ENCODE measurements at places on chromosomes 3 and 15. TPM values are rescaled to one million over a fixed set of nuclear protein-coding genes. Genes with fewer than 3 reads are reported as not detected.

Gene C3orf49
- total RNA-seq = not detected

Gene CHRNB4
- 0.74 TPM for total RNA-seq

Gene NMD3
- 49.1 TPM for total RNA-seq

Gene FOXB1
- total RNA-seq = not detected

Gene SLC22A14
- total RNA-seq = 0.49 TPM

Gene GNAT1
- not detected for total RNA-seq

Gene HESX1
- total RNA-seq = not detected

Gene CHDH
- 1.7 TPM for total RNA-seq

Gene OR5H15
- not detected for total RNA-seq

Gene LMAN1L
- total RNA-seq = not detected

Gene NAA50
- total RNA-seq = 90.1 TPM

Gene RASGRP1
- total RNA-seq = 8.8 TPM

Gene HYAL2
- 173 TPM for total RNA-seq

Gene SOX14
- total RNA-seq = not detected

Gene ARGFX
- not detected for total RNA-seq

Gene PRR20G
- total RNA-seq = not detected

Gene TNNC1
- 1.7 TPM for total RNA-seq

Gene STRIT1
- total RNA-seq = not detected

Gene SLC9C1
- not detected for total RNA-seq

Gene GALNT15
- total RNA-seq = 225 TPM

Gene TTLL13
- not detected for total RNA-seq

Gene HTR3E
- not detected for total RNA-seq

Gene GOLGA6B
- total RNA-seq = not detected

Gene EFCC1
- total RNA-seq = 3.7 TPM

Gene DCLK3
- total RNA-seq = not detected

Gene RTP3
- total RNA-seq = not detected

Gene EAF2
- total RNA-seq = 2.2 TPM

Gene LRRIQ4
- not detected for total RNA-seq

Gene C3orf80
- total RNA-seq = not detected

Gene ATP10A
- 3.2 TPM for total RNA-seq

Gene CACNA1D
- 0.74 TPM for total RNA-seq

Gene SLC2A2
- not detected for total RNA-seq

Gene CASR
- total RNA-seq = not detected

All from vagina (tissue), 2 donors.